ENCODE measurements at places on chromosomes 11 and 22.

- no peak for DNase-seq
These were observed 89.8 kb downstream of the FBXO7 start for GRCh38 chr22:32564170-32565001.

DNA sequence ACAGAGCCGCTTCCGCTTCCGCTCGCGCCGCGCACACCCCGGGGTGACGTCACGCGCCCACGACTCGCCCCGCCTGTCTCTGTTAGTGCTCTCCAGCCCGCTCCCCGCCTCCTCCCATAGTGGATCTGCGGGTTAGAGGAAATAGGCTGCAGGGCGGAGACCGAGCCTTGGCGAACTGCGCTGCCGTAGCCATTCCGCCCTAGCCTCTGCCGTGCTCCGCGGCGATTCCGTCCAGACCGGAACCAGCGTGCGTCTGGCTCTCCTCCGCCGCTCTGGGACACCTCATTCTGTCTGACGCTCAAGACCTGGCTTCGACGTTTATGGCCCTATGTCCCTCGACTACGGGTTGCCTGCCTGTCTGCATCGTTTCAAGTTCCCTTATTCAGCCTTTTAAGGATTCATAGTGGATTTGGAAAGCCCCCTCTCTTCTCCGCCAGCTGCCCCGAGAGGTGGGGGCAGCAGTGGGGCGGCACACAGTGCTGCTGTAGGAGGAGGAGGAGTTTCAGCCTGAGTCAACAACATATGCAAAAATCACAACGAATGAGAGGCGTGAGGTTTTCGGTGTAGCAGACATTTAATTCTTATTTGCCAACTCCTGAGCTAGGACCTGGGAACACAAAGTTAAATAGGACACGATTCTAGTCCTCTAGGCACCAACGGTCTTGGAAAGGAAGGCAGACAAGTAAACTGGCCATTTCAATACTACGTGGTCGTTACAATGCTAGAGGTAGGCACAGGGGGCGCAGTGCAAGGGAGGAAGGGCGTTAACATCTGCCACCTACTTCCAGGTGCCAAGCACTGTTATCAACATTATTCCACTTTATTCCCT is at the start of gene TAF10:
Gene TAF10, minus strand, starts transcription at position 4 of the 829 bp plus-strand sequence. CDS start 27 bp downstream, outside the sequence.
- DNase-seq = peak; percentile 92

GRCh38 chr22:29623059-29623458 is 19.6 kb downstream of the NF2 start:
- DNase-seq = no peak

DNA sequence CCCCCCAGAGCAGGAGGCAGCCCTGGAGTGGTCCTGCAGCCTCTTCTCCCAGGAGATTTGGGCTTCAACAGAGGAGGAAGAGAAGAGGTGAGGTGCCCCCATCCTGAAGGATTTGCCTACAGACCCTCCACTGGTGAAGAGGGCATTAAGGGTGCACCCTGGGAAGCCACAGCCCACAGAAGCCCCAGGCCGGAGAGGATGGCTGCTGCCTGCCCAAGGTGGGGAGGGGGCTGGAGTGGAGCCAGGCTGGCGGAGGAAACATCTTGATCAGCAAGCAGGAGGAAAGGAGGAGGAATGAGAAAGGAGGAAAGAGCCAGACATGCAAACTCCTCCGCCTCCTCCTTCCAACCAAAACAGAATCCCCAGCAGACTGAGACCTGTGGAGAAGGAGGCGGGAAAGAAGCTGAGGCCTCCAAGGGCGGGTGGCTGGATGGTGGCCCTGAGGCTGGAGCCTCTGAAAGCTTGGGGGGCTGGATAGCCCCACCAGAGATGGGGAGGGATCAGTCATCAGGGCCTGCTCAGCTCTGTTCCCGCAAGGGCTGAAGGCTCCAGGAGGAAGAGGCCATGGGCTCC is 31.3 kb downstream of the ARRB1 start:
- no peak for DNase-seq

- no peak for DNase-seq
These were observed 104.1 kb downstream of the ATXN10 start for GRCh38 chr22:45775569-45776312.

DNA sequence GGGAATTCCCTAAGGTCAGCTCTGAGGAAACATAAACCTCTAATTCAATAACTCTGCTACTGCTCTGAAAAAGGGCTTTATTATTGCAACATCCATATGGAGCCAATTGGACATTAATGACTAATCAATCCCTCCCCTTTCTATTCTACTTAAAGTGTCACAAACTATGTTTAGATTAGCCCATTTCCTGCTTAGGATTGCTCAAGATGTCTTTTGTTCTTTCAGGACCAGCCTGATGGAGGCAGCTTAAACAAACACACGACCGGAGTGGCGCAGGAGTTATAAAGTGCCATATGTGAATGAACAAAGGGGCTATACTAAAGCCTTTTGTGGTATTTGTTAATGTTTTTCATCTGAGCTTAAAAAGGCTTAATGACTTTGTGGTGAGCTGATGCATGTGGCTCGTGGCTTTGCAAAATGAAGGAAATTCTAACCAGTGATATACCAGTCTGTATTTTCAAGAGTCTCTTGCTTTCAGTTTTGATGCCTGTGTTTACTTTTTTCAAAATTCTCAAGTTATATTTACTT is 354.4 kb downstream of the SOX6 start:
- no peak for DNase-seq

- no peak for DNase-seq
These were observed 8.2 kb downstream of the TPST2 start for GRCh38 chr22:26581633-26582168.

DNA sequence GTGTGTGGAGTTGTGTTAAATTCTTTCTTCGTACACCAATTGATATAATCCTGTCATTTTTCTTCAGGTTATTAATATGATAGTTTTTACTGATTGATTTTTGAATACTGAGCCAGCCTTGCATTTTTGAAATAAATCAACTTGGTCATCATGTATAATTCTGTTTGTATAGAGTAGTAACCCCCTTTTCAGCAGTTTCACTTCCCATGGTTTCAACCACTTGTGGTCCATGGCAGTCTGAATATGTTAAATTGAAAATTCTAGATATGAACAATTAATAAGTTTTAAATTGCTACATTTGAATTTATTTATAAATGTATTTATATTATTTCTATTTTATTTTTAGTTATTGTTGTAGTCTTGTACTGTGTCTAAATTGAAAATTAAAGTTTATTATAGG is 32.6 kb downstream of the MS4A6A start:
- no peak for DNase-seq

DNA sequence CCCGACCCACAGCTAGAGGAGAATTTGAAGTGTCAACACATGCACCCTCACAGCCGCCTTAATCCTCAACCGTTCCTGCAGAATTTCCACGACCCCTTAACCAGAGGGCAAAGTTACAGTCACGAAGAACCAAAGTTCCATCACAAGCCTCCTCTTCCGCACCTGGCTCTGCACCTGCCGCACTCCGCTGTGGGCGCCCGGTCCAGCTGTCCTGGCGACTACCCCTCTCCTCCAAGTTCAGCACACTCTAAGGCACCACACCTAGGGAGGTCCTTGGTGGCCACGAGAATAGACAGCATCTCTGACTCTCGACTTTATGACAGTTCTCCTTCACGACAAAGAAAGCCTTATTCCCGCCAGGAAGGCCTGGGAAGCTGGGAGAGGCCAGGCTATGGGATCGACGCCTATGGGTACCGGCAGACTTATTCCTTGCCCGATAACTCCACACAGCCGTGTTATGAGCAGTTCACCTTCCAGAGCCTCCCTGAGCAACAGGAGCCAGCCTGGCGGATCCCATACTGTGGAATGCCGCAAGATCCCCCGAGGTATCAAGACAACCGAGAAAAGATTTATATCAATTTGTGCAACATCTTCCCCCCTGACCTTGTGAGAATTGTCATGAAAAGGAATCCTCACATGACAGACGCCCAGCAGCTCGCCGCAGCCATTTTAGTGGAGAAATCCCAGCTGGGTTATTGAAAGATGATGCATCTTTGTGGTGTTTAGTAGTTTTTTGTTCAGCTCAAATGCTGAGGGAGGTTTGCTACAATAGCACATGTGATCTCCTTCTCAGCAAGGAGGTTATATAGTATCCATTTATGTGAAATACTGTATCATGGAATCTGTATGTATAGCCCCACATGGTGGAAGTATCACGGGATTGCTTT is 72.1 kb downstream of the ZC3H12C start:
- no peak for DNase-seq

GRCh38 chr11:81886406-81887075 is 847.1 kb downstream of the FAM181B start:
- no peak for DNase-seq

DNA sequence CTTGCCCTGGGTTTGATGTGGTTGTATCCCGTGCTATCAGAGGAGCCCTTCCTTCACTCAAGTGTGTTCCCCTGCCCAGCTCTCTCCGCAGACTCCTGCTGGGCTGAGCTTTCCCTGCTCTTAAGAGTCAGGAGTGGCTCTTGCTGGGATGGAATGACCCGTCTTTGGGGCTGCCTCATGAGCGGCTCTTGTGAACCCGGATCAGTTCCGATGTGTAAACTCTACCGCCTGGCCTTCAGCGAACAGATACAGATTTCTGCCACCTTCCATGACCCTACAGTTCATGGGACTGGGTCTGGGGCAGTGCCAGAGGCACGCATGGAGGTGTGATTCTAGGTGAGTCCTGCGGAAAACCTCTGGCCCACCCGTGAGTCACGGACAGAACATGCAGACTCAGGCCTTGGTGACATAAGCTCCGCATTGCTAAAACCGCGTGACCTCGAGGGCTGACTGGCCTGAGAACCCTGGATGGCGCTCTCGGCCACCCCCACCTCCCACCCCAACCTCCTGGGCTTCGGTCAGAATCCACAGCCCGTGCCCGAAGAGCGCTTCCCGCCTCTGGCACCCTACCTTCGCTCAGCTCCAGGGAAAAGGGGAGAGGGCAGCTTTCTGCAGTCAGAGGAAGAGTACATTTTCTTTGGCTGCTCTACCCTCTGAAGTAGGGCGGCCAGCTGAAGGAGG is 1.3 kb upstream of the ZBTB16 start:
- no peak for DNase-seq

All from pons (tissue), 1 donor.